ENCODE measurements at places on chromosomes 5 and 9.

DNA sequence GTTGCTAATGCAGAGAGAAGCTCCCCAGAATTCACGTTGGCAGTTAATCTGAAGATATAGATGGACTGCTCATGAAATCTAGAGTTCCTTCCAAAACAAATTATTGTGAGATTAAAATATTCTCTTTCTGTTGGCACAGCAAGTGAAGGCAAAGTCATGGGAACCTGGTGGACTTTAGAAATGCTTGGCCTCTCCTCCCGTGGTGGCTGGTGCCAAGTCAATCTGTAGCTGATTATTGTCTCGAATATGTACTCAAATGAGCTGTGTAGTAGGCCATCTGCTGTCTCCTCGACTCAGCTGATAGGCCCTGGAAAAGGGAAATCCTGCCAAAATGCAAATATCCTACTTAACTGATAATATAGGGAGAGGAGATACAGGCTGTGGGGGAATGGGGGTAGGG is 69.3 kb downstream of the DAPK1 start:
- no peak for DNase-seq

DNA sequence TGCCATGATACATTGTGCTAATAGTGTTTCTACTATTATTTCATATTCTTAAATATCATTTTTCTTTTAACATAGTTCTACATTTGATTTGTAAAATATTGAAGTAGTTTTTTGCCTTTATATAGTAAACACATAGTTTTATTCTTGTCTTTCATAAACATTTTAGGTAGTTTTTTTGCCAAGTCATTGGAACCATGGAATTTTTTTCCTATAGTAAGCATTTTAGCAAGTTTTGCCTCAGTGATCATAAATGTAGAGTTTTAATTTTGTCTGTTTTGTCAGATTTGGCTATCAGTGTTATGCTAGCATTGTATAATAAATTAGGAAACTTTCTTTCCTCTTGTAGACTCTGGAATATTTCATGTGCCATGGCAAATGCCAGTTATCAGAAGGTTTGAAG is 137.1 kb upstream of the LPAR1 start:
- DNase-seq: no peak

DNA sequence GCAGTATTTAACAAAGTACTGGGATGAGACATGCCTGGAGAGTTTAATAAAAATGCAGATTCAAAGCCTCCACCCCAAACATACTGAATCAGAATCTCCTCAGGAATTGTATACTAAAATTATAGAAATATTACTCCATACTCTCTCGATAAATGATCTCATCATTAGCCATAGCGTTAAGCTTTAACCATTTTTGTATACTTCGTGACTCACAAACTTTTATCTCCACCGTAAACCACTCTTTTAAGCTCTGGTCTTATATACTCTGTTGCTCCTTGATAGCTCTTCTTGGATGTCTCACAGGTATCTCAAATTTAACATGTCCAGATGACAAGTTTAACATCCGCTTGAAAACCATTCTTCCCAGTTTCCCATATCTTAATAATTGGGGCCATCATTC is 327.8 kb downstream of the ADGRV1 start:
- no peak for DNase-seq

DNA sequence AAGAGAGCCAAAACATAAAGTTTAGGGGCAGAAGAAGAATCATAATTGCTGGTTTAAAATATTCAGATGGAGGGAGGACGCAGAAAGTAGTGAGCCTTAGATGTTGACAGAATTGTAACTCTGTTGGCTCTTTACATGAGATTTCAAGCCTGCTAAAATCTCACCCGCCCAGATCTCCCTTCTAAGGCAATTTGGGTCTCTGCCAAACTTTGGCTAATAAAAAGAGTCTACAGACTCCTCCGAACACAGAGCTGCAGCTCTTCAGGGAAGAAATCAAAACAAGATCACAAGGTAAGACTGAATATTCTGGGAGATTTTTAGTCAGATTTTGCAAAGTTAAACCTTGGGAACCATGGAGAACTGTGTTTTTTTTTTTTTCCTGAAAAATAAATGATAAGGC is at the start of gene IL33:
Gene IL33 (plus strand): TSS at position 246 of the 400 bp plus-strand sequence. CDS start 25,888 bp downstream, outside the sequence.
- DNase-seq: no peak

DNA sequence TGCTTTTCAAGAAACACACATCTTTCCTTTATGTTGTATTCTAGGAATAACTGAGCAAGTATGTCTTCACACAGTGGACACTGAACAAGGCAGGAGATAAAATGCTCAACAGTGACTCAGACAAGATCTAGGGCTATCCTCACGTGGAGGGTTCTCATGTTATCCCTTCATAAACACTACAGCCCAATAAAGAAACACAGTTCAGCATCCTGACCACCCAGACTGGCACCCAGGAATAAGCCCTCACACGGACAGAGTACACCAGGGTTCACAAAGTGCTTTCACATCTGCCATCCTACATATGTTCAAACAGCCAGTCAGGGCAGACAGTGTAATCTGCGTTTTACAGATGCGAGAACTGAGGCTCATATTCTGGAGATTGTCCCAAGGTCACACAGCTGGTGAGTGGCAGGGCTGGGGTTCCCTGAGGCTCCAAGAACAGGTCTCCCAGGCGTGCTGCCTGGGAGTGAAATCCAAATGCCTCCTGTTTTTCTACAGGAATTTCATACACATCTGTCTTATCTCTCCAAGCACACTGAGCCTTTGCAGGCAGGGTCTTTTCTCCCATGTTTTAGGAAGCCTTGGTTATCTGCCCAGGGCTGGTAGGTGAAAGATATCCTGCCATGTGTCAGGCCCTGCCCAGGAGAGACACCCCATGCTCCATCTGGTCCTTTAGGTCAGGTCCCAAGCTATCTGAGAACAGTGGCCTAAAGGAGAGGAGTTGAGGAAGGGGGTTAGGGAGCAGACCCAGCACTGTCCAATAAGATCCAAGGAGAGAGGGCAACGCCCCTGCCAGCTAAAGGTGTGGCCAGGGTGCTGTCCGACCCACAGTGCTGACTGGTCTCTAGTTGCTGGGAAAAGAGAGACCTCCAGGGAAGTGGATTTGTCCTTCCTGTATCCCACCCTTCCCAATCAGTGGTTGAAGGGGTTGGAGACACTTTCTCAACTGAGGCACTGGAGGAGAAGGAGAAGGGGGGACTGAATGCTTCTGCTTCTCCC is 47.9 kb upstream of the XPA start:
- no peak for DNase-seq

- DNase-seq: no peak
Observed at GRCh38 chr5:168048486-168048885, 243.0 kb upstream of the WWC1 start.

DNA sequence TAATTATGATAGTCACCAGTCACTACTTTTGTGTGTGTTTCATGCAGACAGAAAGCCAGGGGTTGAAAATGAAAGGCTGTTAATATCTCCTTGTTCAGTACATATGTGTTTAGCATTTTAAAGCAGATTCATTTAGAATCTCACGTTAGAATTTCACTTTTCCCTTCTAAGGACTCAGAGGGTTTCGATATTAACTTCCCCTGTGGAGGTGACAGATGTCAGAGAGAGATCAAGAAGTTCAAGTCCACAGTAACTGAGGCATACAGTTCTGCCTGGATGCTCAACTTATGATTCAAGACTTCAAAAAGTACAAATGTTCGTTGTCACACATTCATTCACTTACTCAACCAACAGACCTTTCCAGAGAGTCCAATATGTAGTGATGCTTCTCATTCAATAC is 251.1 kb downstream of the EBF1 start:
- no peak for DNase-seq

DNA sequence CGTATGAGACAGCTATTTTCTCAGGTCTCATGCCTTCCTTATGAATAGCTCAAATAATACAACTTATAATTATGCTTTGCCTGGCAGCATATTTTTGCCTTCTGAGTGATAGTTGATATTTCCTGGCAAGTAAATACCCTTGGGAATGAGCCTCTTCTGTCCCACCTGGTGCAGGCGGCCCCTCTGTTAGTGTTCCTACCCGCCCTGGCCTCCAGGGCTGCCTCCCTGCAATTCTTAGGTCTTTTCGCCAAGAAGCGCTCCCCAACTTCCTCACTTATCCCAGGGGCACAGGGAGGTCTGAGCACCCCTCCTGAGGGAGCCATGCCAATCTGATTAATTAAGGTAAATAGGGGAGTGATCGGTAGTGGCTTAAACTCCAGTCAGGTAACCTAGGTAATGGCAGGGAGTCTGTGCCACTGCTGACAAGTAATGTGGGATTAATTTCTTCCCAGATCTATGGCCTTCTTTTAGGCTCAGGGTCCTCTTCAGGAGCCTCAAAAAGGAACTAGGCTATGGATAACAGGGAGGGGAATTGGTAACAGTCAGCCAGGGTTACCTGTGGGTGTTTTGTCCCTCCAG is 81.5 kb downstream of the GALNT10 start:
- no peak for DNase-seq

DNA sequence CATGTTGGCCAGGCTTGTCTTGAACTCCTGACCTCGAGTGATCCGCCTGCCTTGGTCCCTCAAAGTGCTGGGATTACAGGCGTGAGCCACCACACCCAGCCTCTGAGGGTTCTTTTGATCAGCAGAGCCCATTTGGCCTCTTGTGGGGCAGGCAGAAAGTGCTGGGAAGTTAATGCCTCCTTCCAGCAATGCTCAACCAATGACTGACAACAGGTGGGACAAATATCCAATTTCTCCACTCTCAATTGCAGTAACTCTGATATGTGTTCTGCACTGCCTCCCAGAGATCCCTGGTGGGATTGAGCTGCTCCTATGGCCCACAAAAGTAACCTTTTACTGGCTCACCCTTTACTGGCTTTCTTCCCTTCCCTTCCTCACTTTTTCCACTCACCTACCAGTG is 79.9 kb upstream of the APC start:
- no peak for DNase-seq

GRCh38 chr5:109945097-109945678 is 255.5 kb downstream of the MAN2A1 start:
- no peak for DNase-seq

GRCh38 chr5:56434986-56435385 is 201.9 kb upstream of the ANKRD55 start:
- no peak for DNase-seq

DNA sequence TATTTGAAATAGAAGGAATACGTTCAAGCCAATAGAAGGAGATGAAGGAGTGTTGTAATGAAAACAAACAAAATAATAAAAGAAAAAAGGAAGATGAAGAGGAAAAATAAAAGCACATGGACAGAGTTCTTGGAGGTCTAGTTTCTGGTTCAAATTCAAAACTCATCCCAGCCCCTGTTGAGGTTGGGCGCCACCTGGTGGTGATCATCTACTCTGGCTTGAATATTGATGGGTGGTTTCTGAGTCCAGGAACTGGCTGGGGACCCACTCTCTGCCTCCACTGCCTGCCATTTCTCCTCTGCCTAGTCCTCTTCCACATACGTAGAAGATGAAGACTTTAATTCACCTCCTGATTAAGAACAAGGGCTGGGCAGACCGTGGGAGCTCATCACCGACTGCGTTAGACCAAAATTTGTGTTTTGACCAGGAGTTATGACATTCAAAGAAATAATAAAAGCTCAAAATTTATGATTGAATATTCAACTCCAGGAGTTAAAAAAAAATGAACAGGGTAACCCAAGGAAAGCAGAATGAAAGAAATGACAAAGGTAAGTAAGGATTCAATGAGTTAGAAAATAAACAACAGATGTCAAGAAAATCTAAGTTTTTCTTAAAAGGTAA is 99.0 kb upstream of the SLC1A3 start:
- peak; percentile 50 for DNase-seq

DNA sequence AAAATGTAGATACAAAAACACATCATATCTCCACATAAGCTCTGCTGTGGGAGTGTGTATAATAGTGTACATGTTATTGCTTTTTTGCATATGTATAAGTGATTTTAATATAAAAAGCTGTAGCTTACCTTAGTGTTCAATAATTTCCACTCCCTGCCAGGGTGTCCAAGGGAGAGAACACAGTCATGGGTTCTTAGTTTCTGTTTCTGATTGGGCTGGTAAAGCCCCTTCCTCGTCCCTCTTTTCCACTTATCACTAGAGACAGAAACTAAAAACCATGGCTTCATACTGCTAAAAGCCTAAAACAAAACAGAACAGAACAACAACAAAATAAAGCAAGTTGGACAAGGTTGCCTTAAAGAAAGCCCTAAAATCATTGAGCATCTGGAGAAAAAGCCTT is 74.4 kb upstream of the S1PR3 start:
- no peak for DNase-seq

- DNase-seq: no peak
Observed at GRCh38 chr5:78569441-78569840, 79.1 kb downstream of the LHFPL2 start.

- no peak for DNase-seq
Observed at GRCh38 chr9:116795821-116796220, 108.7 kb downstream of the TRIM32 start.

DNA sequence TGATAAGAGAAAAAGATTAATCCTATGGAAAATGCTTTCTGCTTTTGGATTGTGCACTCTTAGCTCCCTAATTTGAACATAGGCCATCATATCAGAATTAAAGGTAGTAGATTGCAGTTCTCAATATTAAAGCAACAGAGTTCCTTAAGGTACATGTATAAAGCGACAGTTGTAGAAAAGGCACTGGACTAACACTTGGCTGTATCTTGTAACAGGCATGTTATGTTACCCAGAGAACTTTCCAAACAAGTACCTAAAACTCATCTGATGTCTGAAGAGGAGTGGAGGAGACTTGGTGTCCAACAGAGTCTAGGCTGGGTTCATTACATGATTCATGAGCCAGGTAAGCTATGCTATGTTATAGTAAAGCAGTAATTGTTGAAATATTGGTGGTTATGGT is 3.3 kb upstream of the SECISBP2 start:
- no peak for DNase-seq

GRCh38 chr9:101225271-101225670 is 159.5 kb downstream of the BAAT start:
- no peak for DNase-seq

- no peak for DNase-seq
Observed at GRCh38 chr5:123150089-123150488, 61.0 kb downstream of the PRDM6 start.

DNA sequence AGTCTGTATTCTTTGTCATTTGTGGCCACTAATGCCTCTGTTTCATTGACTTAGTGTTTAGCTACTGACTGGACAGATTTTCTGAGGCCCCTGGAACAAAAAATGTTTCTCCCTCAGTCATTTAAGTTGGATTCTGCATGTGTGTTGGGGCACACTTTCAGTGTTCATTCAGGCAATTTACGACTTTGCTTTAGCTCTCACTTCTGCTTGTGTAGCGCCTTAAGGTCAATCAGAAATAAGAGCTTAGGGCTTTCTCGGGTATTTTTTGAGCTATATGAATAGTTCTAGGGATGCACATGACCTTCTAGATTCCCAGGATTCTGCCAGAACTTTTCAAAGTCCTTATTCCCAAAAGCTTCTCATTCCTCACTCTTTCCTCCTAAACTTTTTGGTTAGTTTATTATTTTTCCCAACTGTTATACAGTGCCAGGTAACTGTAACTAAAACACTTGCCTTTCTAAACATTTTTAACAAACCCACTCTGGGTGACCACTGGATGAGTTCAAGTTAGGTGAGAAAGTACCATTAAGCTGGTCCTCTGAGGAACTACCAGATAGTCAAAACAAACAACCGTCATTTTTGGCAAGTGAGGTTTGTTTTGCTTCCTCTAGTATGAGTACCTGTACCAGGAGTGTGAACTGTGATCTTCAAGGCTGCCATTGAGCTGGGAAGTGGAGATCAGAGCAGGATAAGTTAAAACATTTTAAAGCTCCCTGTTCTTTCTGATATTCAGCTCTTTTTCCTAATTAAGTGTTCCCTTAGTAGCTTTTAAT is 571.3 kb upstream of the TLE4 start:
- DNase-seq: no peak
